LoVo (cell line): ENCODE measurements at places on chromosomes 1 and 21.

DNA sequence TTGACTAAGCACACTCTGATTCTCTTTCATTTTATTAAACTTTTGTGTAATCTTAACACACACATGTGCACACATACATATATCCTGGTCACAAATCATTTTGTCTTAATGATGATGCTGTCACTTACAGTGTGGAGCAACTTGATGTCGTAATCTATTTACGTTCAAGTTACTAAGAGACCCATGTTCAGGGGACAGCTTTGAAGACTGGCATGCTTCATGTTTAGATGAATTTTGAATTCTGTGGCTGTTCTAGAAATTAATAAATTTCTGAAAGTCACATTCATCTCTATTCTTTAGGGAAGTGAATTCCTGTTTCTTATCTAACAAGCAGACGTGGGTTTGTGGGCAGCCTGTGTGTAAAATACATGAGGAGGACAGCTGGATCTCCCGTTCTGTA lies 1637.8 kb downstream of the PLA2G4A start:
- DNase-seq, result no peak

DNA sequence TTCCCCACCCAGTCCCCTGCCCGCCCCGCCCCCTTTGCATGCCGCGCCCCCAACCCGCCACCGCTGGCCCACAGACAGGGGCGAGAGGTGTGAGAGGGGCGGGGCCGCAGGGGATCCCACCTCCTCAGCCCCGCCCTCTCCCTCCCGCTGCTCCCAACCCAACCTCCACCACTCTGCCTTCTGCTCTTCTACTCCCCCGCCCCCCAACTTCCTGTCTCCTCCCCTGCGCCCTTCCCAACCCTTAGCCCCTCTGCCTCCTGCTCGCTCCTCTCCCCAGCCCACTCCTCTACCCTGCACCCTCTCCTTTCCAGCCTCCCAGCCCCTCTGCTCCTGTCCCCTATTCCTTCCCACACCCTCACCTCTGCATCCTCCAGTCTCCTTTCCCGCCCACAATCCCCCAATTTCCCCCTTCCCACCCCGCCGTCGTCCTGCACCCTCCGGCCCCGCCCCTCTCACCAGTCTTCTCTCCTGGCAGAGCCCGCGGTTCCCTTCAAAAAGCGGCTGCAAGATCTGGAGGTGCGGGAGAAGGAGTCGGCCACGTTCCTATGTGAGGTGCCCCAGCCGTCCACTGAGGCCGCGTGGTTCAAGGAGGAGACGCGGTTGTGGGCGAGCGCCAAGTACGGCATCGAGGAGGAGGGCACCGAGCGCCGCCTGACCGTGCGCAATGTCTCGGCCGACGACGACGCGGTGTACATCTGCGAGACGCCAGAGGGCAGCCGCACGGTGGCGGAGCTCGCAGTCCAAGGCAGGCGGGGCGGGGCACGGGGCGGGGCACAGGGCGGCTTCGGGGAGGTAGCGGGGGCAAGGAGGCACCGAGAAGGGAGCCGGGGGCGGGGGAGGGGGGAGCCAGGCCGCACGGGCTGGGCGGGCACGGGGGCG lies 5.4 kb downstream of the OBSCN start:
- peak; percentile 82 for DNase-seq

GRCh38 chr1:203512517-203512847 lies 18.5 kb downstream of the OPTC start:
- no peak for DNase-seq

GRCh38 chr1:60639287-60639686 lies 443.1 kb upstream of the NFIA start:
- DNase-seq, result no peak
